Right hindlimb (tissue), 1 donor: ENCODE measurements at places on chromosomes 2 and 18.
A peak's percentile ranks its signal among the peaks of the same experiment; 100 is the strongest.

GRCh38 chr2:120477831-120478481 is 132.0 kb downstream of the INHBB start:
- DNase-seq, result peak; percentile 12

DNA sequence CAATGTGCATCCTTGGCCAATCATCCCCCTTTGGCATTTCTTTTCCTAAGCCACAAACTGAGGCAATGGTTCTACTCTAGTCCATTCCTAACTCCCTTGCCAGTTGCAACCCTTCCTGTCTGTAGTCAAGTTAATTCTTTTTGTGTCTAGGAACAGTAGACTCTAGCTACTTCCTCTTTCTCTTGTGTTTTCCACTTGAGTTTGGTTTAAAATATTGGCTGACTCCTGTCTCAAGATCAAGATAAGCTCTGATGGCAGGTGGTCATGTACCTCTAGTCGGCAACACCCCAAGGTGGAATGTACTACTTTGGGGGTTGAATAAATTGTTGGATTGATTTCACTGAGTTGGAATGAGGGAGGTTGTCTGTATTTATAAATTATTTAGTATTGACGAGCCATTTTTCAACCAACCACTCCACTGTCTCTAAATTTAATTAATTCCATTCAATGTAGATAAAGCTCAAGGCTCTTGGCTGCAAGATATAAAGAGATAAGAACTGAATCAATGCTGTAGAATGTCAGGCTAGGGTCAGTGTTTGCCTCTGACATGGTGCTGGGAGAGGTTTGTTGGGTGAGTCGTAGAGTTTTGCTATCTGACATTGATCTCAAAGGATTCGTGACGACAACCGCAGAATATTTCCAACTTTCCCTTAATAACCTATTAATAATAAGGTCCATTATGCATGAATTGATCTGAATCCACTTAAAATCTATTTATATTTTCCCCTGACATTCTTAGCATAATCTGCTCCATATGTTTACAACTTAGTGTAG is 188.7 kb upstream of the APCDD1 start:
- DNase-seq, result no peak

GRCh38 chr2:164606557-164606956 is 14.7 kb downstream of the GRB14 start:
- DNase-seq, result no peak

GRCh38 chr2:100235581-100235980 is 86.7 kb downstream of the LONRF2 start:
- no peak for DNase-seq

DNA sequence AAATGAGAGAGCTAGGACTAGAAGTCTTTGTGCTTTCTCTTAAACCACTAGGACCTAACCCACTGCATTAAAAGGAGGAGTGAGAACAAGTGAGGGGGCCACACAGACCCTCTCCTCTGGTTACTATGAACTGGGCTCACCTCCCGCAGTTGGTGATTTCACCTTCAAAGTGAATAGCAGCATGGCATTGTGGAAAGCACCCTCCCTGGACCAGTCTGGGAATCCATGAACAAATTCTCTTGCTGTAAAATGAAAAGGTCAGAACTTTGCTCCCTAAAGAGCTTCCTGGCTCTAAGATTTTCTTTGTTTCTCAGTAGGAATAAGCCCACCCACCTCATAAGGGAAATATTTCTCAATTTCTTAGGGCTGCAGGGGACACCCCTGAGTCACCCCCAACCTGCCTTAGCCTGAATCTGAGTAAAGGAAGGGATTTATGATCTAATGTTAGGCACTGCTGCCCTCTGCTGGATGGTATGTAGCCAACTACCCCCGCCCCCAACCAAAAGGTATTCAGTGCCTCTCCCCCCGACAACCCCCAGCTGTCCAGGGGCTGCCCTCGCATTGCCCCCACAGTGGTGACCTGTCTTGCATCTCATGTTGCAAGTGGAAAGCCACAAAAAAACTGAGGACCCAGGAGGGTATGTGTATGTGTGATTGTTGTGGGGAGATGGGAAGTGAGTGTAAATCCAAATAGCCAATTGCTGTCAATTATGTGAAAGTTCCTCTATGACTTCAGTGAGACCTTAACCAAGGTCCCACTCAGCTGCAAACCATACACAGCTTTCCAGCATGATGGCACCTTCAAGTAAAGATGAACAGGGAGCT is 230.9 kb upstream of the SLC14A2 start:
- peak; percentile 75 for DNase-seq

GRCh38 chr2:45332567-45332966 is 278.5 kb downstream of the SRBD1 start:
- no peak for DNase-seq

DNA sequence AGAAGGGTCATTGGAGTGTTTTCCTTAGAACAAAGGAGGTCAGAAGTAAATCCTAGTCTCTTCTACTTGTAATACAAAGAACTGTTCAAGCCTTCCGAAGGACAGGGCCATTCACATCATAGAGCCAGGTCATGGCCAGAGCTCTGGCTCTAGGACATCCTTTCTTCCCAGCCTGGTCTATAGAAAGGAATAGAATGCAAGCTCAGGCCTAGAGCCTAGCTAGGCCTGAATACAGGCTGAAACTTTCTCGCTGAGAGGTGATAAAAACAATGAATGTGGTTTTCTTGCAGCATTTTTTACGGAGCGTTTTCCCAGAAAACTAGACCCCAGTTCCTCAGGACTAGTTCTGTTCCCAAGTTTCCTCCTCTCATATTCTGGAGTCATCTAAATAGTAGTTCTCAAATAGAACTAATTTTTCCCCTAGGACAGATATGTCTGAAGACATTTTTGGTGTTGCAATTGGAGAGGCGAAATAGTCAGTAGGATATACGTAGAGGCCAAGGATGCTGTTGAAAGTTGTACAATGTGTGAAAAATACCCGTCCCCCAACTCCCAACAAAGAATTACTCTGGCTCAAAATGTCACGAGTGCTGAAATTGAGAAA is 6.8 kb downstream of the UGT1A6 start:
- DNase-seq, result no peak

DNA sequence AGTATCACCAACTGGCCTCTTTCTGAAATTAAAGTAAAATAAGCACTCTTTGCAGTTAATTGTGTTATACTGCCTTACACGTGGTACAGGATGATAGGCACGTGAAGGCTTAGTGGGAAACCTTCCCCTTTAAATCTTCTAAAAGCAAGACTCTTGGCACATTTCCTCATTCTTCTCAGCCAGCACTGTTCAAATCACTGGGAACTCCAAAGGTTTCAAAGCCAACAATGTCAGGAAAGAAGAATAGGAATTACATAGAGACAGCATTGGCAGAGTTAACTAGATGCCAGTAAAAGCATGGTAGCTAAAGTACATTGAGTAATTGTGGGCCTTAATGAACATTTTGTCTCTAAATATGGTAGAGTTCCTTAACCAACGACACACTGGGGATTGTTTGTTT is 96.4 kb downstream of the DTNA start:
- DNase-seq, result no peak

- DNase-seq, result peak; percentile 68
These were observed 30.7 kb upstream of the MLPH start for GRCh38 chr2:237456200-237456843.

DNA sequence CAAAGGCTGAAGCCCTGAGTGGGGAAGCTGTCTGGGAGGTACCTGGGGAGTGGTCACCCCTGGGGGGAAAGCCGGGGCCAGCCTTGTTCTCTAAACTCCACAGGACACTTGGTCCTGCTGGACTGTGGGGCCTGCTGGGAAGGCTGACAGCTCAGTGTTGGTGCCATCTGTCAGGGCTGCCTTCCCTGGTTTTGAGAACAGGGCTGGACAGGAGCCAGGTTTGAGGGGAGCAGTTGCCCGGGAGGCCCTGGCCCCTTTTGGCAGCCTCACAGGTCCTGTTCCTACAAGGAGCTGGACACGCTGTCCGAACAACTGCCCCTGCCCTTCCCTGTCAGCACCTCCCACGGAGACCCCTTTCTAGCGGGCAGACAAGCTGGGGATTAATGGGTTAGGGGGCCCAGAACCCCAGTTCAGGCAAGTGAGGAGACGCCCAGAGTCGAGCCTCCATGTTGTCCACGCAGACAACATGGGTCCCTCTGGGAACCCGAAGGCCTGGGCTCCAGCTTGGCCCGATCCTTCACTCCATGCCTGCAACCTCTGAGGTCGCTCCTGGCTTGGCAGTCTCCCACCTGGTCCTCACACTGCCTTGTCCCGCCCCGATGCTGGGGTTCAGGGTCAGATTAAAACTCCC is 40.8 kb downstream of the ATOH8 start:
- DNase-seq, result peak; percentile 71

DNA sequence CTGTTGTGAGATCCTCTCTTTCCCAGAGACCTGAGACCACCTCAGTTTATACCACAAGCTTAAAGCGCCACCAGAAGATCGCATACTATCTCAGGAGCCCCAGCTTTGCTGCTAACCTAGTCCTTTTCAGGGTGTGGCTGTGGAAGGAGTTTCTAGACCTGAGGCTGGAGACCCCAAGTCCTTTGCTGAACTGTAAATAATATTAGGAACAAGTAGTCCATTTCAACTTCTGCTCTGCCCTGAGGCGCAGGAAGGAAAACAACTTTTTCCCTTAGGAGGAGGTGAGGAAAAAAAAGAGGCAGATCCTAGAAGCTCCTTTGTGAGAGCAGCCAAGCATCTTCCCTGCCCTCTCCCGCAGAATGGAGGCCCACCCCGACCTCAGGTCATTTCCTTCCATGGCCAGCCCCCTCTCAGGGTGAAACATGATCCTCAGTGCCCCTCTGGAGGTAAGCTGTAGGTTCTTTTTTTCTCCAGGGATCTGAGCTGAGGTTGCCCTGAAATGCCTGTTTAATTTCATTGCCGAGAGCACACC is 122.8 kb upstream of the LGALSL start:
- no peak for DNase-seq

- peak; percentile 66 for DNase-seq
These were observed 25.4 kb downstream of the TET3 start for GRCh38 chr2:74010087-74010541.

DNA sequence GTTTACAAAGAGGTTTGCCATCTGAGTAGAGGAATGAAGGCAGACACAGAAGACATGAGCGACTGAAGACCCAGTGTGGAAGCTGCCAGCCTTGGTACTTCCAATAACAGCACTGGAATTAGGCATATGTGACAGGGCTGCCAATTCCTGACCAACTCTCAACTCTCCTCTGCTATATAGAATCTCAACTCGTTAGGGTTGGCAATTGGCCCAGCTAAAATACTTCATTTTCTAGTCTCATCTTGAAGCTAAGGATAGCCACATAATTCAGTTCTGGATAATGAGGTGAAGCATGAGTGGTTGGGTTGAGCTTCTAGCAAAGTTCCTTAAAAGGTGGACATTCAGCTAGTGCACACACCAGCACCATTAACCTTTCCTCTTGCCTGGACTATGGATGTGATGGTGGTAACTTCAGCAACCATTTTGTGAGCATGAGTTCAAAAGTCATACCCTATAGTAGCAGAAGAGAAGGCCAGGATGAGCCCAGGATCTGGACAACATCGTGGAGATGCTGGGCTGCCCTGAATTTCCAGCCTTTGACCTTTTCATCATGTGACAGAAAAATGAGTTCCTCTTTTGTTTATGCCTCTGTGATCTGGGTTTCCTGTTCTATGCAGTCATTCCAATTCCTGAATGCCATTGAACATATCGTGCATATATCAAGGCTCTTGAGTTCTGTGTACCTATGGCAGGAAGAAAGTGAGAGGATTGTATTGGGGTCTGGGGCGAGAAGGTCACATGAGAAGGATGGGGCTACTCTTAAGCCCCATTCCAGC is 68.1 kb upstream of the HAAO start:
- no peak for DNase-seq

DNA sequence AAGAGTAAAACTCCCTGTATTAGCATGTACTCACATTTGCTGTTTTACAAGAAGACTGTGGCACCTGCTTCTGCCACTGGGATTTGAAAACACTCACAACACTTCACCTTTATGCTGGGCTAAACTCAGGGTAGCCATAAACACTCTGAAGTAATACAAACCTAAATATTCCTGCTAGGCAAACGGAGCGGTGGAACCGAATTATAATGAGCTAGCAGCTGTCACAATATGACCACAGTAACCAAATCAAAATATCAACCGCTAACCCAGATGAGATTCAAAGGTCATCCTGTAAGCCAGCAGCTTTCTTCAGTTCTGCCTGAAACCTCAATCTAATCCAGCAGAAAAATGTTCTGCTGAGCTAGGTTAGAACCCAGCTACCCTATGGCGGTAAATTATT is 132.1 kb downstream of the TCF4 start:
- DNase-seq, result no peak

GRCh38 chr2:53230691-53231090 is 536.9 kb upstream of the CHAC2 start:
- no peak for DNase-seq

DNA sequence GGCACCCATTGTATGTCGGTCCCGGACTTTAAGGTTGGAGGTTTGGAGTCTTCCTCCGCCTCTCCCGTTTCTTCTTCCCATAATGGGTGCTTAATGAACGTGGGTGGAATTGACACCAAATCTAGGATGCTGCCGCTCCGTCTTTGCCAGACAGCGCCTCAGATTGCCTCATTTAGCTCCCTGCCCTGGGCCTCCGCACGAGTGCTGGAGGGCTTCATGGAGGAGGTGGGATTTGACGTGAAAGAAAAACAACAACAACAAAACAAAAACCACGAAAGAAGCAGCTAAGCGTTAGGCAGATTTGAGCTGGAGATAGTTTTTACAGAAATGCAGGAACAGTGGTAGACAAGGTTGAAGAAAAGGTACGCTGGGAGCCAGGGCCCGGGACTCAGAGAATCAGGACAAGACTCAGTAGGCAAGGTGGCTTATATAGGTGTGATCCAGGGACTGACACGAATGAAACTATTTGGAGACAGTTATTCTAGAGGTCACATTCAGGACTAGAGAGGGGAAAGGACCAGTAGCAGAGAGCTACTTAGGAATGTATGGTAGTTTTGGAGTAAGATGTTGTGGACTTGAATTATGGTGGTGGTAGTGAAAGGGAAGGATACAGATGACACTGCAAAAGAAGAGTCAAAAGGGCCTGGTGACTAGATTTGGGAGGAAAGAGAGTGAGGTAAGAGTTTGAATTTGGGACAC is 605 bp downstream of the ZNF2 start:
- no peak for DNase-seq

DNA sequence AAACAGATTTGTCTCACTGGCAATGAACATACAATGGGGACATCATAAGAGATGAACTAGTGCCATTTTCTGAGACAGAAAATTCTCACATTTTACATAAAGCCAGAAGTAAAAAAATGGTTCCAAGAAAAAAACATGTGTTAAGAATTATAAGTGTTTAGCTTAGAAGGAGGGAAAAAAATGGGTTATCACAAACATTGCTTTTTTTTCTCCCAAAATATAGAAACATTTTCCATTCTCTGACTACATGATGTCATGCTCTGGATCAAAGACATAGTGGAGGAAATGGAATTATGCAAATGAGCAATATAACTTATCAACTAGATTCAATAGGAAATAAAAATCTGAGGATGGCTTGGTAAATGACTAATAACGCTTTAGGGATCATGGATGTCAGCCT is 49.8 kb downstream of the SPATS2L start:
- DNase-seq, result no peak

- no peak for DNase-seq
These were observed 42.1 kb downstream of the IMPA2 start for GRCh38 chr18:12023375-12023774.

DNA sequence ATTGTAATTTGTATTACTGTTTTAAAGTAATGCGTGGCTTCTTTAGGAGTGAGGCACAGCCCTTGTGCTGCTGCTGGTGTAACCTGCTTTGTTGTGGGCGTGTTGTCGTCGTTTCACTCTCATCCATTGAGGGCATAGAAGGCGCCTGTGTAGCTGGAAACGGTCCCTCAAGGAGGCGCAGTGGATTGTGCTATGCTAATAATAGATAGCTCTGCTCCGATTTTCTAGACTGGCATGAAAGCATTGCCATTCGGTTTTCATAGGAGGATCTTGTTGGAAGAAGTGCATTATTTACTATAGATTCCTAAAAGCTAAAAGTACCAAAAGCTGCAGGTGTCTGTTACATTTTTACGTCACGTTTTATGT is 17.9 kb downstream of the RAB12 start:
- DNase-seq, result no peak
